ENCODE measurements at places on chromosomes 2 and 18.

- DNase-seq = no peak
Observed at GRCh38 chr2:206531996-206532543, 88.7 kb downstream of the ADAM23 start.

- DNase-seq = peak; percentile 17
Observed at GRCh38 chr2:237968048-237968862, 1.4 kb downstream of the UBE2F start.

DNA sequence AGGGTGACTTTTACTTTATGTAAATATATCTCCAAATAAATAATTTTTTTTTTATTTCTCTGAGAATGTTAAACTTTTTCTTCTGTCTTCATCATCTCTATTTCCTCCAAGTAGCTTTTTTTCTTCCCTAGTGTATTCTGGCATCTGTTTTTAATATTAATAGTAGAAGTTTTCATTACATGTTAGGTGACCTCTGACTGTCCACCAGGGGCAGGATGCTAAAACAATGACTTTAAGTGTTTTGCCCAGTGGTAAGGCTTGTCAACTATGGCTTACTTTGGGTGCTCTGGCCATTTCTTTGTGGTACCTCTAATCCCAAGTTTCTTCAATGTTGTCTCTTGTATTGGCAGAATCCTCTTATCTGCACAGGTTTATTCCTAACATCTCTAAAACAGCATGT lies 127.1 kb downstream of the SRBD1 start:
- no peak for DNase-seq

- no peak for DNase-seq
Observed at GRCh38 chr2:100802066-100802465, 17.9 kb upstream of the NPAS2 start.

- DNase-seq = no peak
Observed at GRCh38 chr2:99974682-99975375, 167.6 kb downstream of the AFF3 start.

DNA sequence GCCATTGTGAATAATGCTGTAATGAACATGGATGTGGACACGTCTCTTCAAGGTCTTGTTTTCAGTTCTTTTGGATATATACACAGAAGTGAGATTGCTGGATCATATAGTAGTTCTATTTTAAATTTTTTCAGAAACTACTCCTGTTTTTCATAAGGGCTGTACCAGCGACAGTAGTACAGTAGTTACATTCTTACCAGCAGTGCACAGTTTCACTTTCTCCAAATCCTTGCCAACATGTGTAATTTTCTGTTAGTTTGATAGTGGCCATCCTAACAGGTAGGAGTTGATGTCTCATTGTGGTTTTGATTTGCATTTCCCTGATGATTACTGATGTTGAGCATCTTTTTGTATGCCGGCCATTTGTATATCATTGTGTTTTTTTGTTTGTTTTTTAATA lies 81.7 kb downstream of the EPC2 start:
- no peak for DNase-seq

DNA sequence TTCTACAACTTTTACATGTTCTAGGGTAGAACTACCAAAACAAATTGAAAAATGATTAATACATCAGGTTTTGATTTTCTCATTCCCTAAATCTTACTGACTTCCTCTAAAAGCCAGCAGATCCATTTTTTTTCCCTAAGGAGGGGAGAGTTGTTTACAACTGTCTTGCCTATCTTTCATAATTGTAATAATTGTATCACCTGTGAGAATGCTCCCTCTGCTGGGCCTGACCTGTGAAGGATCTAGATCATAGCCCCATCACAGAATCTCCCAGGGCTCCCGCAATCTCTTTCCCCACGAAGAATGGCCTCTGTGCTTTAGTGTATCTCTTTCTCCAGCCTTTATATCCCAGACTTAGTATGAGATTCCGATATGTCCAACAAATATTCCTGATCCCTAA lies 9.1 kb downstream of the LOXL3 start:
- DNase-seq = no peak

DNA sequence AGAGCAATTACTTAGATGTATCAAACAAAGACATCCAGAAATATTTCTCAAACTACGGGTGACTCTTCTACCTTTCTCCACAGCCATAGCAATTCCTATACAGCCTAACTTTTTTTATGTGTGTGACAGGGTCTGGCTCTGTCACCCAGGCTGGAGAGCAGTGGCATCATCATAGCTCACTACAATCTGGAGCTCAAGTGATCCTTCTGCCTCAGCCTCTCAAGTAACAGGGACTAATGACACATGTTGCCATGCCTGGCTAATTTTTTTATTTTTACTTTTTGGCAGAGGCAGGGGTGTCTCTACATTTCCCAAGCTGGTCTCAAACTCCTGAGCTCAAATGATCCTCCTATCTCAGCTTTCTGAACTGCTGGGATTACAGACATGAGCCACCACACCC lies 328.9 kb upstream of the NT5C1B start:
- no peak for DNase-seq

DNA sequence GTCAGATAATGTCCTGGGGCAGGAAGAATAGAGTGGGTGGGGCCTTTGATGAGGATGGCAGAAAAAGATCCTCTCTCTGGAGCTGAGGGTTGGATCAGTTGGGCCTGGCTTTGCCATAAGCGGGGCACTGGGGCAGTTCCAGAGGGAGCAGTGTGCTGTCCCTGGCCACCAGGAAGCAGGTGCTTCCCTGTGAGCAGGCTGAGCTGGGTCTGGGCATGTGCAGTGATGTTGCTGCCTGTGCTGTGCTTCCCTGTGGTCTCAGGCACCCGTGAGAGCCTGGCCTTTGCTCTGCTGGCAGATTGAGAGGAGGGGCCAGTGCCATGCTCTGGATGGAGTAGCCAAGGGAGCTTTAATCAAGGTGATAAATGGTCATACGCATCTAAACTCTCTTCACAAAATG lies 14.6 kb upstream of the NPPC start:
- DNase-seq = no peak

DNA sequence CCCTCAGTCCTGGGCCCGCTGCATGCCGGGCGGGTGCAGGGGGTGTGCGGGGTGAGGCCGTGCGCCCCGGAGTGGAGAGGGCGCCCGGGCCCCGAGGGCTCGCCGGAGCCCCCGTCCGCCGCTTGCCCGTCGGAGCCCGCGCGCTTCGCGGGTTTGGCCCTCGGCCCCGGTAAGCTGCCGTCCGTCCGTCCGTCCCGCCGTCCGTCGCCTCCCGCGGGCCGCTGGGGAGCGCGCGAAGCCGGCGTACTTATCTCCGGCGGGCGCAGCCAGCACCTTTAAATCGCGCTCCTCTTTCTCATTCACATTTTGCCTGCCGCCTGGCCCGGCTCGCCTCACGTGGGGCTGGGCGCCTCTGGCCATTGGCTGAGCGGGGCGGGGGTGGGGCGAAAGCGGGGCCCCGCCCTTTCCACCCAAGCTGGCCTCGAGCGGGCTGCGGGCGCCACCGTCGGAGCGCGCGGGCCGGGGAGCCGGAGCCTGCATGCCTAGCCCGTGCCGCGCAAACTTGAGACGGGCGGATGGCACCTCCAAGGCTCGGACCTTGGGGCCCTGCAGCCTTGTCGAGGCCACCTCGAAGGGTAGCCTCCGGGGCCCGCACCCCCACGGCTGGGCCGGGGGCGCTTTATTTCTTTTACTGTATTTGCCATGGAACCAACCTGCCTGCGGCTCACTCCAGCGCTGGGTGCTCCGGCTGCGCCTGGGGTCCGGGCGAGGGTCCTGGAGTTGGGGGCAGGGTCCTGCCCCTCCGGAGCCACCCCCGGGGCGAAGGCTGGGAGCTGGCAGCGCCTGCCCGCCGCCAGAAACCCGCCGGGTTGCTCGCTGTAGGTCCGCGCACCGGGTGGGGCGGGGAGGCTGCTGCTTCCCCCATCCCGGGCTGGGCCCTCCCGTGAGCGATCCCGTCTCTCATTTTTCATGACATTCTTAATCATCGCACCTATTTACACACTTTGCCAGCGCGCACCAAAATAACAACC lies at the start of gene GBX2:
Gene GBX2, minus strand, starts transcription at position 277 of the 971 bp plus-strand sequence. CDS start 415 bp downstream, outside the sequence.
- DNase-seq = no peak

GRCh38 chr2:217667512-217667911 lies 335.3 kb downstream of the TNS1 start:
- no peak for DNase-seq

GRCh38 chr2:174996622-174997021 lies 8.6 kb downstream of the CHN1 start:
- DNase-seq = no peak

GRCh38 chr18:40570615-40571014 lies 1384.4 kb upstream of the PIK3C3 start:
- DNase-seq = no peak

GRCh38 chr18:38644875-38645641 lies 1079.5 kb upstream of the CELF4 start:
- no peak for DNase-seq

DNA sequence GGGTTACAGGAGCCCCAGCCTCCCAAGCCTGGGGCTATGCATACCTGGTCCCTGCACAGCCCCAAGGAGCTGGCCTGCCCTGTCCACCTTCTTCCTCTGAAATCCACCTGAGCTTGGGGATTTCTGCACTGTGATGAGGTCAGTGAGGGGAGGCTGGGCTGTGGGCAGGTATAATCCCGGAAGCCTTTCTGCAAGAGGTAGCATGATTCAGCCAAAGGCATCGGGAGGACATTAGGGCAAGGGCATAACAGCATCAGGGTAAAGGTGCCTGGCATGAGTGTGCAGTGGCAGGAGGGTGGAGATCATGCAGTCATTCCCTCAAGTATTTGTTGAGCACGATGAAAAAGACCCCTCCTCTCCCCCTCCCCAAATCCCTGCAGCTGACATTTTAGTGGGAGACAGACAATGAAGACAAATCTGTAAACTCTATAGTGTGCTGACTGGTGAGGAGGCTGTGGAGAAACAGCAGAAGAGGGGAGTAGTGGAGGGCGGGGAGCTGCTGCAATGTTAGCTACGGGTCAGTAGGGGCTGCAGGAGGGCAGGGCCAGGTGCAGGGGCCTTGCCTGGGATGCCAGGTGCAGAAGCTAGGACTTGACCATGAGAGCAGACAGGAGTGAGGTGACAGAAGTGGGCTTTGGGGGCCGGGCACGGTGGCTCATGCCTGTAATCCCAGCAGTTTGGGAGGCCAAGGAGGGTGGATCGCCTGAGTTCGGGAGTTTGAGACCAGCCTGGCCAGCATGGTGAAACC lies 18.7 kb downstream of the ZFP36L2 start:
- DNase-seq = no peak

GRCh38 chr2:3285901-3286645 lies 91.5 kb downstream of the EIPR1 start:
- DNase-seq = no peak

DNA sequence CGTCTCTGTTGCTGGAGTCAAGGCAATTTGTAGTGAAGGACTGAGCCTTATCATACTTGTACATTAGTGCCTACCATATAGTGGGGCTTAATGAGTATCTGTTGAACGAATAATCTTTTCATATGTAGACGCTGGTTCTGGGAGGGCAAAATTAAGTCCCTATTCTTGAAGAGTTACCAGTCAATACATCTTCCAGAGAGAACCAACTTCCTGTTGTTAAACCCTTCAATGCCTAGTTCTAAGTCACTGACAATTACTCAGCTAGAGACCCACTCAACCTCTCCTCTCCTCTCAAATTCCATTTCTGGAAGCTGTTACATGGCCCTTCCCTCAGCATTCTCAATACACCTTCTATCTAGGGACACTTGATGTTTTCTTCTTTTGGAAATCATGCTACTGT lies 1.1 kb upstream of the MOB4 start:
- DNase-seq = no peak

DNA sequence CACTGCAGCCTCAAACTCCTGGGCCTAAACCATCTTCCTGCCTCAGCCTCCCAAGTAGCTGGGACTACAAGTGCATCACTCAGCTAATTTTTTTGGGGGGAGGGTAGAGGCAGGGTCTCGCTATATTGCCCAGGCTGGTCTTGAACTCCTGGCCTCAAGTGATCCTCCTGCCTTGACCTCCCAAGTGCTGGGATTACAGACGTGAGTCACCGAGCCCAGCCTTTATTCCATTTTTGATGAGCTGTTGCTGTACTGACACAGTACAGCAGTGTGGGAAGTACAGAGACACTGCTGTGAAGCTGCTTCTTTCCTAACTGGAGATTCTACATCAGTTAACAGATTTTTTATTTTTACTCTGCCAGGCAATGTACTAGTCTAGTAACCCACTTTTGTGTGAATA lies 18.8 kb downstream of the PTRHD1 start:
- DNase-seq = no peak

GRCh38 chr2:154394600-154394999 lies 303.9 kb upstream of the KCNJ3 start:
- no peak for DNase-seq

DNA sequence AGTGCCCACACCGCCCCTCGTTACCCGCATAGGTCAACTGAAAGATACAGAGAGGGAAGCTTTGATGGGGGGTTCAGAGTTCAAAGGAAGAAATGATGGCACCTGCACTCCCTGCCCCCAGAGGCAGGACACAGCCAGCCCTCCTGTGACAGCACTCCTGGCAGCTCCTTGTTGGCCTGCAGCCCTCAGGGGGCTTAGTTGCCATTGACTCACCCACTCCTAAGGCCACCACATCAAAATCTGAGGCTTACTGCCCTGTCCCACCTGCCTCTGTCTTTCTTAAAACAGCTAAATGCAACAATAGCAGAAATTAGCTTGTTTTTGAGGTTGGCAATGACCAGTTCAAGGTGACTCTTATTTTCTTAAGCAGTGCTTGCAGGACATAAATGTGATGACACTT lies 31.6 kb upstream of the SLC35F6 start:
- DNase-seq = no peak

GRCh38 chr18:933082-933481 lies 28.4 kb downstream of the ADCYAP1 start:
- DNase-seq = no peak

GRCh38 chr2:224260372-224261020 lies 141.4 kb downstream of the FAM124B start:
- DNase-seq = no peak

DNA sequence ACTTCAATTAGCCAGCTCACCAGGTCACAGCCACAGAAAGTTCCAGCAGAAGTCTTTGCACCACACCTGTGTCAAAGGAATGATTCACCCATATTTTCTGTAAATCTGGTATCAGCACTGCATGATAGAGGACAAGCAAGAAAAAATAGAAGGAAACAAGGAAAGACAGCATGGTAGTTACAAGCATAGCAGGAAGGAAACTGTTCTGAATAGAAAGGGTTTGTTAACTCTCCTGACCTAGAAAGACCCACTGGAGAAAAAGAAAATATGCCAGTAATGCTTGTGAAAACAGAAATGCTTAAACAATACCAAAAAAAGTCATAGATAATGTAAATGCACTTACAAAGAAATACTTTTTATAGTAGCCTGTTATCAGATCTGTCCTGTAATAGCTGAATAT lies 40.8 kb downstream of the SCRN3 start:
- no peak for DNase-seq

DNA sequence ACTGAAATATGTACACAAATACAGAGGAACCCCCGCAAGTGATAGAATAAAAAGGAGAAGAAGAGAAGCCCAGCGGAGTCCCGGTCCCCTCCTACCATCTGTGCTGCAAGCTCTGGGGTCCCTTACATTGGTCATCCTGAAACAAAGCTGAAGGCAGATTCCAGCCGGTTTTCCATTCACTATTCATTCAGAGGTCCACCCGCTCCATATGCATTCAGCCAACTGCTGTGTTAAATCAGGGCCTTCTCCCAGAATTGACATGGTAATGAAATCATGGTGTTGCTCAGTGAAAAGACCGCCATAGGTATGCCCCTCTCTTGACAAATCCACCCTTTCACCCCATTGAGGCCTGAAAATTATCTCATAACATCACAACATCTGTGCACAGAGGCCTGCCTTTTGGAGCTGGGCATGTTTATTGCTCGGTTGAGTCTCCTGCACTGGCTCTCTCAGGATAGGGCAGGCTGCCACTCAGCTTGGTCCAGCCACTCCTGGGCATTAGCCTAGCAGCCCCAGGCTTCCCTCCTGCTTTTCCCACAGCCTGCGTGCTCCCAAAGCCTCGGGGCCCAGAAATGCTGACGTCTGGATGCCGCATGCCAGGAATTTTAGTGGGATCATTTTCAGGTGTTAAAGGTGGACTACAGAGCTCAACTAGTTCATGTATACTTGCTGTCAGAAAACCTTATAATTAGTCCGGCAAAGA lies 39.3 kb upstream of the ID2 start:
- no peak for DNase-seq
